ENCODE measurements at places on chromosomes 16 and 17.
A peak's percentile ranks its signal among the peaks of the same experiment; 100 is the strongest.

DNA sequence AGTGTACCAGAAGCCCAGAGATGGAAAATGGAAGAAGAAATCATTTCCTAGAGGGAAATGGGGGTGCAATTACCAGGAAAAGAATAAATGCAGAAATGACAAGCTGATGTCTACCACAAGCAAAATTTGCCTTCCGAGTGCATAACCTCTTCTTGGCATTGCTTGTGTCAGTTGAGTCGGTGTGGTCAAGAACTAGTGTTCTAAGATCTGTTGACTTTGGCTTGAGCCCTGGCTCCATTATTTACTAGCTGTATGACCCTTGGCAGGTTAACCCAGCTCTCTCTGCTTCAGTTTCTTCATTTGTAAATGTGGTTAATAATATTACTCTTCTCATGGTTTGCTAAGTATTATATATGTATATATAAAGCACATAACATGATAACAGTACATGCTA lies 273.0 kb upstream of the IRX5 start:
- DNase-seq = no peak

DNA sequence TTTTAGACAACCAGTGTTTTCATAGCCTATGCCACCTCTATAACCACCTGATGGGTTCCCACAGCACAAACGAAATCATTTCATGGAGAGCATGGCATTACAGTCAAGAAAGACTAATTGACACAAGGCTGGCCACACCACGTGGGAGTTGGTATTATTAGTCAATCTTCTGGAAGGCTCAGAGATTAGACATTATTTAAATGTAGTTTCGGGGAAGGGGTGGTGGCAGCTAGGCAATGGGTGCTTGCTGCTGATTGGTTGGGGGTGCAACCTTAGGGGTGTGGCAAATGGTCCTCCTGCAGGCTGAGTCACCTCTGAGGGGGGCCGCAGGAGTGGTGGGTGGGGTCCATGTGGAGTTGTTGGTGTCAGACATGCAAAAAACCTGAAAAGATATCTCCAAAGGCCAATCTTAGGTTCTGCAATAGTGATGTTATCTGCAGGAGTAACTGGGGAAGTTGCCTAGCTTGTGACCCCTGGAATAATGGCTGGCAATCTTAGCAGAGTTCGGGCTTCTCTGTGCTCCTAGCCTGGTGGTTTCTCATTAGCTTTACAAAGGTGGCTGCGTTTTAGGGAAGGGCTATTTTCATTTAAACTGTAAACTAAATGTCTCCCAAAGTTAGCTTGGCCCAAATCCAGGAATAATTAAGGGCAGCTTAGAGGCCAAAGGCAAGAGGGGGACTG lies 4.6 kb downstream of the TEN1 start:
- no peak for DNase-seq

- no peak for DNase-seq
These were observed 7.9 kb upstream of the MT2A start for GRCh38 chr16:56600398-56600999.

GRCh38 chr17:62616993-62617893 lies 10.2 kb upstream of the MRC2 start:
- DNase-seq = no peak

GRCh38 chr16:4323845-4324488 lies 8.1 kb downstream of the GLIS2 start:
- no peak for DNase-seq

DNA sequence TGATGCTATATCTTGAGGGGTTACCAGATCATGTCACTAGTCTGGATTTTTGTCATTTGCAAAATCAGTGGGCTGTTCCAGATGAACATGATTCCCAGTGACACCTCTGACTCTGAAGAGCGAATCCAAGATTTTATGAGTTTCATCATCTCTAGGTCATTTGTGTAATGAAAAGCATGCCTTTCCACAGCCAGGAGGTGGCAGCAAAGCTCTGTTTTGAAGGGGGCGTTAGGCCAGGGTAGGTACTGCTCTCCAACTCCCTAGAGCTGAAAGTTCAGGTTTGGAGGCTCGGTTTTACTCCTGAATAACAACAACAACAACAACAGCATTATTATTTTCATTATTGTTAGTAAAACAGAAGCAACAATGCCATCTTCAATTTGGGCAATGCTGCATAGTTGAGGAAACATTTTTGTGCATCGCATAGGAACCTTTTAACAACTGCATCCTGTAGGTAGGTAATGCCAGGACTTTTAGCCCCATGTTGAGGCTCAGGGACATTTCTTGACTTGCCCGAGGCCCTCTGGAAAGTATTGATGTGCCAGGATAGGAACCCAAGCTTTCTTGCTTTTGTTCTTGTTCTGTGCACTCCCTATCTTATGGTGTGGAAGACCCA lies 77.0 kb downstream of the MYH13 start:
- DNase-seq = no peak

DNA sequence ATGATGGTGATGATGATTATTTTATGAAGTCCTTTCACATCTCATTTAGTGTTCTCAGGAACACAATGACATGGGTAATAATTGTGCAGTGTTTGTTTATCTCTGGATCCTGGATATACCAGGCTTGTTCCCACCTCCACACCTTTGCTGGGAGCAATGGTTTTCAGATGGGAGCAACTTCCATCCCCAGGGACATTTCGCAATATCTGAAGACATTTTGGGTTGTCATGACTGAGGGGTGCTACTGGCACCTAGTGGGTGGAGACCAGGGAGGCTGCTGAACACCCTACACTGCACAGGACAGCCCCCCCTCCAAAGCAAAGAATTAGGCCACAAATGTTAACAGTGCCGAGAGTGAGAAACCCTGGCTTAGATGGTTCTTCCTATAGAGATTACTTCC lies 13.5 kb upstream of the SALL1 start:
- DNase-seq = no peak

GRCh38 chr17:20206591-20206990 lies 197.4 kb downstream of the SPECC1 start:
- no peak for DNase-seq

GRCh38 chr16:66227766-66228530 lies 138.5 kb upstream of the CDH5 start:
- DNase-seq = no peak

DNA sequence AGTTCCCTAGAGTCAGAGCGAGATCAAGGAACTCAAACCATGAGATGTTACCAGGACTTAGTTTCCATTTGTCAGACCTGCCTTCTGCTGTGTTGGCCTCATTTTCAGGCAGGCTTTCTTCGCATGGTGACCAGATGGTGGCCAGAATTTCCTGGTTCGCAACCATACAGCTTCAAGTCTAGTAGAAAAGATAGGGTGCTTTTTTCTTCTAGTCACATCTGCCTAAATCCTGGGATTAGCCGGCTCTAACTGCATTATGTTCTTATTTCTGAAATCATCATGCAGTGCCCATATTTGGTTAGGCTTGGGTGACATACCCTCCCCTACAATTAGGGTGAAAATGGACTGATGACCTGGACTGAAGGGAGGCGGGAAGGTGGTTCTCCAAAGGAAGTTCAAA lies 131.5 kb downstream of the SHISA9 start:
- no peak for DNase-seq

DNA sequence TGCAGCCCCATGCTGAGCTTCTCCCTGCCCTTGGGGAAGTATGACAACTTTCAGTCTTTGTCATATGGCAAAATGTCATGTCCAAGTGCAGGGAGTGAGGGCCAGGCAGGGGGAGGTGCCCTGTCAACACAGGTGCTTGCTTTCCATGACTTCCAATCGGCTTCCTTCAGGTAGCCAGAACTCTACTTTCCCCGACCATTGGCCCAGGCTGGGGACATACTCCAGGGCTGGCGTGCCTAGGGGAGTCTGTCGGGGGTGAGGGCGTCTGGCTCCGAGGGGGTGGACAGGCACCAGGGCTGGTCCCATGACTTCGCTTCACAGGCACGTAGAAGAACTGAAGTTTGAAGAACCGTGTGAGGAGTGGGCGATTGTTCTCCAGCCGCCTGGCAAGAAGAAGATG lies 19.8 kb upstream of the PIK3R6 start:
- DNase-seq = no peak

GRCh38 chr17:76987486-76988093 lies 119.4 kb downstream of the MGAT5B start:
- DNase-seq = no peak

- no peak for DNase-seq
These were observed 27.8 kb downstream of the GRIN2A start for GRCh38 chr16:10154389-10154788.

DNA sequence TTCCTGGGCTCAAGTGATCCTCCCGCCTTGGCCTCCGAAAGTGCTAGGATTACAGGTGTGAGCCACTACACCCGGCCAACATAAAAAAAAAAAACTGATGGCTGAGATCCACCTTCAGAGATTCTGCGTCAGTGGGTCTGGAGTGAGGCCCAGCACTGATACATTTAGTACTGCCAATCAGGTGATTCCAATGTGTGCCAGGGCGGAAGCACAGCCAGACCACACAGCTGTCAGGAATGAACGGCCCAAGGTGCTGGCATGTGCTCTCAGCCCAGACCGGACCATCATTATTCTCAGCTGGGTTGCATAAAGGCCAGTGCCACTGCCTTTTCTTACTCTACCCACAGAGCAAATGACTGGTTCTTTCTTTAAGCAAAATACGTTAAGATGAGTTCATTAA lies 1.2 kb upstream of the BCO1 start:
- no peak for DNase-seq

DNA sequence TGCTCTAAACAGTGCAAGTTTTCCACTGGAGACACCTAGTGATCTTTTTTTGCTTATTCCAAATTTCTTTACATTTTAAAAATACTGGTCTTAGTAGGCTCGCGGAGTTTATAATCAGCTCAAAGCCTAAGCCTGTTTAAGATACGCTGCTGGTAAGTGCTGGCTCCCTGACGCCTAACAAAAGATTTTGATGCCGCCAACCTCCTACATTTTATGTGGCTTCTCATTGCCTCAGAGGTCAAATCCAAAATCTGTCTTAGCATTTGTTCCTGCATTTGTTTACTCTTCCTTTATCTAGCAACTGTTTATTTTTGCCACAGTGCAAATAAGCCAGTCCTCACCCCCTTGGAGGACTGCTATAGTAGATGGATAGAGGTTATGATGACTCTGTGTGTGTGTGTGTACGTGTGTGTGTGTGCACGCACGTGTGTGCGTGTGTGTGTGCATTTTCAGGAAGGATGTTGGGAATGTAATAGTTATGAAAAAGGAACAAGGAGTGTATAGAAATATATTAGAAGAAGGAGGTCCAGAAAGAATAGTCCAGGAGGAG lies 24.8 kb downstream of the HS3ST3B1 start:
- DNase-seq = no peak

- no peak for DNase-seq
These were observed 16.7 kb upstream of the TUBG2 start for GRCh38 chr17:42642336-42642735.

DNA sequence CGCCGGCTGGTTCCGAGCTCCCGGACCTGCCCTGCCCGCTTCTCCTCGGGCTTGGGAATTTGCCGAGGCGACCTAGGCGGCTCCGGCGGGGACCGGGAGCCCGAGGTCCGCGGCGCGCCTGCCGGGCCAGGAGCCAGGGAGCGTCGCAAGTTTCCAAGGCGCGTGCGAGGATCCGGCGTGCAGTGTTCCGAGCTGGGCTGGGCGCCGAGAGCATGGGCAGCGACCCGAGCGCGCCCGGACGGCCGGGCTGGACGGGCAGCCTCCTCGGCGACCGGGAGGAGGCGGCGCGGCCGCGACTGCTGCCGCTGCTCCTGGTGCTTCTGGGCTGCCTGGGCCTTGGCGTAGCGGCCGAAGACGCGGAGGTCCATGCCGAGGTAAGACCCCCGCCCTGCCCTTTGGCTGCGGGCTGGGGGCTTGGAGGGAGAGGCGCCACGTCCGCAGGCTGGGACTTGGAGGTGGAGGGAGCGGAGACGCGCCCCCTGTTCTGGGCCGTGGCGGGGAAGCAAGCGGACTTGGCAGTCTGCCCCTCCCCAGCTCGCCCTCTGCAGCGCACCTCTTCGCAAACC lies 668 bp downstream of the MMP15 start:
- DNase-seq = peak; percentile 52

DNA sequence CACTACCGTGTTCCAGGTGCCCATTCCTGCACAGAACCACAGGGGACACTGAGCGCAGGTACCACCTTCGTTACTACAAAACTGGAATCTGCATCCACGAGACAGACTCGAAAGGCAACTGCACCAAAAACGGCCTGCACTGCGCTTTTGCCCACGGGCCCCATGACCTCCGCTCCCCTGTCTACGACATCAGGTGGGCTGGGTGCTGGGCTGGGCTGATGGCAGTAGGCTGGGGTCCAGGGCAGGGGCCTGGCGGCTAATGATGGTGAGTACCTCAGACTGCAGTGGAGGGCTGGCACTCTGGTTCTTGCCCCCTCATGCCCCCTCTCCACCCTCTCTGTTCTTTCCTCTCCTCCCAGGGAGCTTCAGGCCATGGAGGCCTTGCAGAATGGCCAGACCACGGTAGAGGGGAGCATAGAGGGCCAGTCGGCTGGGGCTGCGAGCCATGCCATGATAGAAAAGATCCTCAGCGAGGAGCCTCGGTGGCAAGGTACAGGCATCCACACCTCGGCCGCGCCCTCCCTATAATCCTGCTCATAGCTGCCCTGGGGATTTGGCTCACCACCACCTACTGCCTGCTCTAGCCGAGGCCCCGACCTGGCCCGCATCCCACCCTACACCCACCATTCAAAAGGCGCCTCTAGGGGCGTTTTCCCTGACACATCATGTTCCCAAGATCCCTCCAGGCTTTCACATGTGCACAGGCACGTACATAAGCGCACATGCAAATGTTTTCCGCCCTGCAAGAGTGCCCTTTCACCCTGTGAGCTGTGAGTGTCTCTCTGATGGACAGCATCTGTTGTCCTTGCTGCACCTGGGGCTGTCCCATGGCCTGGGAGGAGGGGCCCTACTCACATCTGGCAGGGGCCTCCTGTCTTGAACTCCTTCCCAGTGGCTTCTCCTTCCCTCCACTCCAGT lies 27.7 kb downstream of the UNK start:
- DNase-seq = no peak

GRCh38 chr16:66714062-66714461 lies 17.5 kb upstream of the CMTM4 start:
- DNase-seq = no peak

DNA sequence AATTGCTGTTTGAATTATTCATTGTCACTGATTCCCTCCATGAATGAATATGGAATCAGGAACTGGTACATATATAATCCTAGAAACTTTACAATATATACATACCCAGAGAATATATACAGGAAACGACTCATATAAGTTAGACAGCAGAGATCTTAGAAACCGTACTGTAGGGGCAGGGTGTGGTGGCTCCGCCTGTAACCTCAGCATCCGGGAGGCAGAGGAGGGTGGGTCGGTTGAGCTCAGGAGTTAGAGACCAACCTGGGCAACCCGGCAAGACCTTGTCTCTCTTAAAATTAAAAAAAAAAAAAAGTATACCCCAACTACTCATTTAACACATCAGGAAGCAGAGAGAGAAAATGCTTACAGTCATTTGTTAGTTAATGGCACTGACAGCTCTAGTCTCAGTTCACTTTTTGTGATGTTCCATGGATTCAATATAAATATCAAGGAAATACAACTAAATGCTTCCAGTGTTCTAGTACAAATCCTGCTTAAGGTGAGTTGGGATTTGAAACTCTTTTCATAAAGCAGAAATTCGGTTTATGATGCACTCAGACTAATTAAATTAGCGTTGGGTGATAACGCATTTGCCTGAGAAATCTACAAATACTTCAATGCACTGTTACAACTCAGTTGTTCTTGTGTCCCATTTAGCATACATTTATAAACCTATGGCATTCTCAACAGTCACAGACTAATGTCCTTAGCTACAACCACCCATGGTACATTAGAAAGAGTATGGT lies 5.6 kb downstream of the GLG1 start:
- peak; percentile 70 for DNase-seq
